GM04504 (cell line): ENCODE measurements at places on chromosomes 4 and X.

DNA sequence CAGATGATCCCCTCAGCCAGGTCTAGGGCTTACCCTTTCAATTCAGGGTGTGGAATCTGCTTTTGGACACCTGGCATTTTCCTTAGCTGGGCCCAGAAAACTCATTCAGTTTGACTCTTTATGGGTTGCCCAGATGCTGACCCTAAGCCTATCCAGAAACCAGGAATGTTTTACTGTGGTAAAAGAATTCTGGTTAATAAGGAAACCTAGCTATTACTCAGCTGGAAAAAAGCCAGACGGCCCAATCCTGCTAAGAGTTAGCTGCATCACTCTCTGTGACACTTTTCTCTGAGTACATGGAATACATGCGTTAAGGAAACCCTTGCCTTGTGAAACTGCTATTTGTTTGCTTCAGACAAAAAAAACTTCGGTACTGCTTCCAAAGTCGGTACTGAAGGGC is 28.0 kb downstream of the ING2 start:
- DNase-seq = peak; percentile 9

GRCh38 chr4:63583561-63583960 is 825.7 kb downstream of the TECRL start:
- DNase-seq = no peak

DNA sequence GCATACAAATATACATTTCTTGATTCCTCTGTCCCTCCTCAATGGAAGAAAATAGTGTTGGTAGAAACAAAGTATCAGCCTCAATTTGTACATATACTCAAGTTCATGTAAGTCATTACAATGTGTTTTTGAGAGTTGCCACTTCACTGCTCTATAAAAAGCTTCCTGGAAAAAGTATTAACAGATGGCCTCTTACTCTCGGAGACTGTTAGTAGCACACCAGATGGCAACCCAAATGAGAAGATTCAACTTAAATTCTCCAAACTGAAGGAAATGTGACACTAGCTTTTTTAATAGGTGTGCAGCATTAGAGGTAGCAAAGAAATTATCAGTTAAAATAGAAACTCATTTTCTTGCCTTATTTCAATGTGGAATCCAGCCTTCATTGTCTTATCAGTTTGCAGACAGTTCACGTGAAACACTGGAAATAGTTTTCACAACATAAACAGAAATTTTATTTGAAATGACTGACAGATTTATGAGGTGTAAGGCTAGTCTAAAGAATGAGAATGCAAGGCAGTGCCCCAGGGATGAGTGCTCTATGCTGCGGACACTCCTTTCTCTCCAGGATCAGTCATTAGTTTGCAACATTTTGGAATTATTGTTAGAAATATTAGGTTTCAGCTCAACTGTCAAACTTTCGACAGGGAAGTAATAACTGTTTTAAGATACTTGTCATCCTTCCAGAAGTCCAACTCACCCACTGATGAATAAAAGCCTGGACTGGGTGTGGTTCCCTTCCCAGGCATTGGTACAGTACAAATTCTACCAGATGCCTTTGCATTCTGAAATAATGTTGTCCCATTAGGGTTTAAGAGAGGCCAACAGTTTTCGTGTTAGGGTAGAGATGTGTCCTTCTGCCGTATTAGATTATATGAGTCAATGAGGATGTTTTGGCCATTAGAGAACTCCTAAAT is 50.9 kb downstream of the IDS start:
- DNase-seq = peak; percentile 34

DNA sequence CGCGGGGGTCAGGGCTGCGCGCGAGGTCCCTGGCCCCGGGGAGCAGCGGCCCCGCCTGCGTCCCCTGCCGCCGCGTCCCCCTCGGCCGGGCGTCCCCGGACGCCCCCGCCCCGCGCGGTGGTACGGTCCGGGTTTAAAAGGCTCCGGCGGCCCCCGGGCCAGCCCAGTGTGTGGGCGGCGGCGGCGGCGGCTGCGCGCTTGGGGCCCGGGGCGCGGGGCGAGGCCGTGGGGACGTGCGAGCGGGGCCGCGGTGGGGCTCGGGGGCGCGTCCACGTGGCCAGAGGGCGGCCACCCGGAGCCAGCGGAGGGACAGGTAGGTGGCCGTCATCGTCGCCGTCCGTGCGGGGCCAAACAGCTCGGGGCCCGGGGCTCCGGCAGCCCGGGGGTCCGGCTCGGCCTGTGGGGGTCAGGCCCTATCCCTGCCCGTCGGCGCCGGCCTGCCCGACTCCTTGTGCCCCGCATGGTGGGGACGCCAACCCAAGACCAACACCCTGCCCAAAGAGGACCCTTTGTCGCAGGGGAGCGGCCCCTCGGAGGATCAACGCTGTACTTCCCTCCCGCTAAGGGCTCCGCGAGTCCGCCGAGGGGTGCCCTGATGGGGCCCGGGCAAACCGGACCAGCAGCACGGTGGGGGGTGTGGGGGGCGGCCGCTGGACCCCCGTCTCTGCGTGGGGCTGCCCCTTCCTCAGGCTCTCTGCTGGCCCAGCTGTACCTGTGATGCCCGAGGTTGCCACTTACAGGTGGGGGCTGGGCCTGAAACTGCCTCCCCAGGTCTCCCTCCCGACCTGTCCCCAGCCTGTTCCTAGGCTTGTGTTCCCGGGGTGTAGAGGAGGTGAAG is at the start of gene PLXNA3:
PLXNA3 (plus strand) TSS at position 166 of the 838 bp plus-strand sequence. CDS start 1,903 bp downstream, outside the sequence.
- no peak for DNase-seq

DNA sequence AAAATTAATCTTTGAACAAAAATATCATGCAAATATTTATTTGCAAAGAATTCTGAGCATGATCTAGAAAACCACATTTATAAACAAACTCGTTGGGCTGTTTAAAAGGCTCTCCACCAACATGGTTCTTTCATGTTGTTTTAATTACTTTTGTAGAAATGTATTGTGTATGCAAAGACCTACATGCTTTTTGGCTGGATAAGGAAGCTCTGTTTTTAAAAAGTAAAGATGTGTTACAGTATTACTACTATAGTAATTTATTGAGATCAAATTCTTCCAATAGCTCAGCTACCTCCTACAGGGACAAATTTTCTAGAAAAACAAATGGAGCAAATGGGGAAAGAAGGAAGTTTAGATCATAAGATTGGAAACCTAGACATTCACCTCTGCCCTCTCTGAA is 177.5 kb upstream of the TTC29 start:
- no peak for DNase-seq
